ENCODE measurements at places on chromosomes 5 and 9.

DNA sequence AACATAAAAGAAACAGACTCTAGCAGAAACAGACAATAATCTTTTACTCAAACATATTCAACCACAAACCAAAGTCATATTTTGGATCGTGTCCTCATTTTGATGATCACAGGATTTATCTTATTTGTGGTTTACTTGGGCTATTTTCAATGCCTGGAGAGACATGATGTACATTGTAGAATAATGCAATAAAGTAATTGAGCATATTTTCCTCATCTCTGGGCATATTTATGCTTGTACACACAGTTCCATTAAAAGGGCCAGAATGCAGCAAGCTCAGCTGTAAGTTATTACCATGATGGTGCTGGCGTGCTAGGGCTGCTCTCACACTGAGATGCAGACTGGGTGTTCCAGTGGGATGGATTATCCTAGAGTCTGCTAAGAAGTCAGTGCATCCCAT is 456.7 kb downstream of the TLE4 start:
- DNase-seq, result no peak

DNA sequence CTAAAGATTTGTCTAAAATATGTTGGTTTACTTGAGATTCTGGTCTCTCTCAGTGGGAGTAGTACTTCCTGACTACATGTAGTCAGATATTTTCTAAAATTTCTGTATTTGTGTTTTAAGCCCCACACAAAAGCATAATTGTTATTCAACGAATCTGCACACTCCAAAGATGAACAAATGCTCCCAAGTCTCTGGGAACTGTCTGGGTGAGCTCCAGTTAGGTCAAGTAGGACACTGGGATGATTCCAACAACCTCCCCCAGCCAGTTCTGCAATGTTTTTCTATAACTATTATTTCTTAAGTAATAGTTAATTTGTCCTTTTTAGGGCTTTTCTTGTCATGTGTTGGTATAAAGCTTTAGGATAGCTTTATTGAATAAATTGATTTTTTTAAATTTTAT is 174.6 kb downstream of the FAM174A start:
- DNase-seq, result no peak

GRCh38 chr5:53940921-53941320 is 369.5 kb downstream of the ARL15 start:
- DNase-seq, result no peak

DNA sequence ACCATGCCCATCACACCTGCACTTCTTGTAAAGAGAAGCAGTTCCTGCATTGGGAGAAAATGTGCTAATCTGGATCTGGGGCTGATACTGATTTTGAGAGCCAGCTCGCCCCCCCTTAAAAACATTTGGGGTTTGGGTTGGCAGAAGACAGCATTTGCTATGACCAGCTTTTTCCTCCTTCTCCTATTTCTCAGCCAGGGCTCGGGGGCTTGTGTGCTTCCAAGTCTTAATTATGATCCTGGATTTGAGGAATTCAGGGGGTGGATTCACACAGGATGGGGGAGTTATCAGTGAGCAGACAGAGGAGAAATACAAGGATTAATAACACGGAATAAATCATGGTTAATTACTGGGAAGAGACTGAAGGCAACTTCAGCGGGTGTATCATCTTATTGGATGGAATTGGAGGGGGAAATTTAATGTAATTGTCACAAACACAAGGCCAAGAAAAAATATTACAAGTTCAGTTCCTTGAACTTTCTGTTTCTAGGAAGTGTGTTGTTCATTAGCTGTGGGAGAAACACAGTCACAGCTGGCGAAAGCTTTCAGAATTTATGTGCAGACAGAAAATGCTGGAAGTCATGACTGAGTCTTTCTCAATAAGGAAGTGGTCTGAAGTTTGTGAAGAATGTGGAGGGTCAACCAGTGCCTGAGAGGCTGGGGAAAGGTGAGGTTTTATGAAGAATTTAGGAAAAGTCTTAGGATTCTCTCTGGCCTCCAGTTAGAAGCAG is 15.3 kb downstream of the C9orf152 start:
- DNase-seq, result no peak

DNA sequence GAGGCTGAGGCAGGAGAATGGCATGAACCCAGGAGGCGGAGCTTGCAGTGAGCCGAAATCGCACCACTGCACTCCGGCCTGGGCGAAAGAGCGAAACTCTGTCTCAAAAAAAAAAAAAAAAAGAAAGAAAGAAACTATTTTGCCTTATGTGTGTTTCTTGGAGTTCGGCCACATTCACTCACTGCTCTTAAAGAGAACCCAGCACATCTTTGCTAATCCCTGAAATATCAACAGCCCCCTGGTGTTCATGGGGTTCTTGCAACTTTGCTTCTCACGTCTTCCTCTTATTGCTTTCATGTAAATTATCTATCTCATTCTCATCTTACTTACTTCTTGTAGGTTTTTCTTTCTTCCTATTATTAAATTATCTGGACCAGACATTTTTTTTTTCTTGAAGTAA is 126.3 kb upstream of the ASTN2 start:
- DNase-seq, result no peak

DNA sequence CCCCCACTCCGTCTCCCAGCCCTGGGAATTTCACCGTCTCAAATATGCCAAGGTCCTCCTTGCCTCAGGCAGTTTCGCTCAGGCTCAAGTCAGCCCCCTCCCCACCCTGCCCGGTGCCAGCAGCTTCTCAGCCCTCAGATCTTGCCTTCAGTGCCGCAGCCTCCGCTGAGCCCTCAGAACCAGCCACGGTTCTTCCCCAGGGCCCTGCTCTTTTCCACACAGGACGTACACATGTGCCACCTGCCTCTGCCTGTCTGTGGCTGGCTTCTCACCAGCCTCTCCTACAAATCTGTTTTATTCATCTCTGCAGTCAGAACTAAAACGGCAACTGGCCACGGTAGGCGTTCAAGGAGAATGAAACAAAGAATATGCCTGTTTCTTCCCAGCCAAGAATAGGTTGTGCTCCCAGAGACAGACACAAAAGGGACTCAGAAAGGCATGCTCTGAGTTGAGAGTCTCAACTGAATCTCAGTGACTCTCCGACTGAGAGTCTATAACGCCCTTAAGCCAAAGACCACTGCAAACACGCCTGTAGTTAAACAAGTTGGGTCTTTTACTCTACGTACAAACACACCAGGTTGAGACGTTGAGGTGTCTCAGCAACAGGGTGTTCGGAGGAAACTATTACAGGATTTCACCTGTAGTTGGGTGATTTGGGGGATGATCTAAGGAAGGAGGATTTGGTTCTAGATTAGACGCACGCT is 10.6 kb upstream of the GRIN1 start:
- no peak for DNase-seq

GRCh38 chr9:72872718-72873117 is 80.1 kb downstream of the ALDH1A1 start:
- DNase-seq, result no peak

GRCh38 chr5:110770286-110770685 is 31.5 kb downstream of the SLC25A46 start:
- no peak for DNase-seq

DNA sequence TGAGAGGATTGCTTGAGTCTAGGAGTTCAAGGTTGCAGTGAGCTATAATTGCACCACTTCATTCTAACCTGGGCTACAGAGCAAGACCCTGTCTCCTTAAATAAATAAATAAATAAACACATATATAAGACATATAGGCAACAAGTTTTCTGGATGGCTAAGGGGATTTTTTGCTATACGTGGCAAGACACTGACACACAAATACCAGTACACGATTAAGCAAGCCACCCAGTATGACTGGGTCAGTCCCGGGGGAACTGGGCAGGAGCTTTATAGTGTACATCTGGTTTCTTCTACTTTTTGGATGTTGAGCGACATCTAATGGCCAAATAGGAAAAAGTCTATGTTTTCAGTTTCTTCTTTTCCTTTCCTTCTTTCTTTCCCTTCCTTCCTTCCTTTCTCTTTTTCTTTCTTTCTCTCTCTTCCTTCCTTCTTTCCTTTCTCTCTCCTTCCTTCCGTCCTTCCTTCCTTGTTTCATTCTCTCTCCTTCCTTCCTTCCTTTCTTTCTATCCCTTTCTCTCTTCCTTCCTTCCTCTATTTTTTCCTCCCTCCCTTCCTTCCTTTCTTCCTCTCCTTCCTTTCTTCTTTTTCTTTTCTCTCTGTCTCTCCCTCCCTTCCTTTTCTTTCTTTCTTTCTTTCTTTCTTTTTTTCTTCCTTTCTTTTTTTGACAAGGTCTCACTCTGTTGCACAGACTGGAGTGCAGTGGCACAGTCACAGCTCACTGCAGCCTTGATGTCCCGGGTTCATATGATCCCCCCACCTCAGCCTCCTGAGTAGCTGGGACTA is 47.0 kb upstream of the PLIN2 start:
- peak; percentile 74 for DNase-seq

DNA sequence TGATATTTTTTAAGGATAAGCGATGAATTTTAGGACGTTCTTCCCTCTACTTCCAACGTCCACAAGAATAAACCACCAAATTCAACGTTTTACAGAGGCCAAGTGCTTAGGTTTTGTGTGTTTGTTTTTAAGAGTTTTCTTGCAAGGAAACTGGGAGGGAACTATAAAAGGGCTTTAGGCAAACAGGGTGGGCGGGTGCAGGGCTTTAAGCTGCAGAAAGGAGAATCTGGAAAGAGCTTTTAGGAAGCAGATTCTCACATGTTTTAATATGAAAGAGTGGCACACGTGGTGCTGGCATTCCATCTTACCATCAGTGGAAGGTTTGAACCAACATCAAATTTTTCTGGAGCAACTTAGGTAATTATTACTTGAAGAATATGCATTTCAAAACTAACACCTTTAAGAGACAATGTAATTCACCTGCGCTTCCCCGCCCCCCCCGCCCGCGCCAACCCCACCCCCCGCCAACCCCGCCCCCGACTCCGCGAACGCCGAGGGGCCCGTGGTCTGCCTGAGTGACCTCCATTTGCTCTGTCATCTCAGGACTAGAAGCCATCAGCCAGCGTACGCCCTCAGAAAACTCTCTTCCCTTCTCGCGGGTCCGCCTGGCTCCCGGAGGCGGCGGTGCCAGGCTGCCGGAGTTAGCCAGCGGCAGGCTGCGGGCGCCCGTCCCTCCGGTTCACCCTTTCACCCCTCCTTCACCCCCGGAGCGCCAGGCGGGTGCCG is 911 bp upstream of the PIK3R1 start:
- DNase-seq, result no peak

DNA sequence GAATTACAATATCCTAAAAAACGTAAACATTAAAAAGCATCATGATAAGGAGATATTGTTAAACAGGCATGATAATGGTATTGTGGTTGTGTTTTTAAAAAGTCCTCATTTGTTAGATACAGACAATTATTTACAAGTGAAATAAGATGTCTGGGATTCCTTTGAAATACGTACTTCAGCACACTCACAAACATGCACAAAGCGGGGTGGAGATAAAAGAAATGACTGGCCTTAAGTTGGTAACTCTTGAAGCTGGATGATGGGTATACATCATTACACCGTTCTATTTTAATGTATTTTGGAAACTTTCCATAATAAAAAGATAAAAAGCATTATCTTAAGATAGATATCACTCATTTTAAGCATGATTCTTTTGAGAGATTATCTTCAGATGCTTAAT is 1.0 kb downstream of the FAM200C start:
- no peak for DNase-seq

- DNase-seq, result no peak
Measured at GRCh38 chr5:946720-947625, 54.3 kb downstream of the TRIP13 start.

- no peak for DNase-seq
Measured at GRCh38 chr5:121737120-121737519, 114.6 kb upstream of the FTMT start.

- no peak for DNase-seq
Measured at GRCh38 chr5:41312066-41312465, 98.7 kb upstream of the C6 start.

DNA sequence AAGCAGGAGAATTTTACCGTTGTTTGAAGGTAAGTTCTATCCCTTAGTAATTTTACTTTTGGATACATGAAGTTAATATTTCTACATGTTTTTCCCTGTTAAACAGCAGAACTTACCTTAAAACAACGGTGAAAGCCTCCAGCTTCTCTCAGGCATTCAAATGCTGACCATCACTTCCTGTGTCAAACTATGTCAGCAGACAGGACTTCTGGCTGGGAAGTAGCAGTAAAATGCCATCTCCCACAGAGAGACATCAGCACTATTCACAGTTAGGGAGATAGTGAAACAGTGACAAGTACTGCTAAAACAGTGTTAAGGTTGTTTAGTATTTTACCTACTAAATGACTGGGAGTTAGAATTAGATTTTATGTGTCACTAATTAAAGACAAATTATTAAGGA is 34.2 kb upstream of the GOLGA1 start:
- DNase-seq, result no peak

- DNase-seq, result no peak
Measured at GRCh38 chr9:1916095-1916494, 99.1 kb upstream of the SMARCA2 start.

DNA sequence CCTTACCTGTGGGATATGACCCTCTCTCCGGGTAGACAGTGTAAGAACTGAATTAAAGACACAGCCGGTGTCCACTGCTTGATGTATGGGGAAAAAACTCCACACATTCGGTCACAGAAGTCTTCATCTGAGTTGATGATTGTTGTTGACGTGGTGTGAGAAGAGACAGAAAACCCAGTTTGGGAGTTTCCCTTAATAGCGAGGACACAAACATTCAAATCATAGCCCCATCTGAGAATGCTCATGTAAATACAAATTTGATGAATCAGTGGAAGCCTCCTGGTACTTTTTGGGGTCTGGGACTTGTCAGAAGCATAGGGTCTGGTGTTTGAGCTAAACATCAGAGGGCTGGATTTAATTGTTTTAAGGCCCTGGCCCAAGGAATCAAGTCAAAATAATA is 11.0 kb downstream of the HAVCR1 start:
- no peak for DNase-seq

- DNase-seq, result peak; percentile 55
Measured at GRCh38 chr9:133148199-133149129, 15.2 kb downstream of the GBGT1 start.

DNA sequence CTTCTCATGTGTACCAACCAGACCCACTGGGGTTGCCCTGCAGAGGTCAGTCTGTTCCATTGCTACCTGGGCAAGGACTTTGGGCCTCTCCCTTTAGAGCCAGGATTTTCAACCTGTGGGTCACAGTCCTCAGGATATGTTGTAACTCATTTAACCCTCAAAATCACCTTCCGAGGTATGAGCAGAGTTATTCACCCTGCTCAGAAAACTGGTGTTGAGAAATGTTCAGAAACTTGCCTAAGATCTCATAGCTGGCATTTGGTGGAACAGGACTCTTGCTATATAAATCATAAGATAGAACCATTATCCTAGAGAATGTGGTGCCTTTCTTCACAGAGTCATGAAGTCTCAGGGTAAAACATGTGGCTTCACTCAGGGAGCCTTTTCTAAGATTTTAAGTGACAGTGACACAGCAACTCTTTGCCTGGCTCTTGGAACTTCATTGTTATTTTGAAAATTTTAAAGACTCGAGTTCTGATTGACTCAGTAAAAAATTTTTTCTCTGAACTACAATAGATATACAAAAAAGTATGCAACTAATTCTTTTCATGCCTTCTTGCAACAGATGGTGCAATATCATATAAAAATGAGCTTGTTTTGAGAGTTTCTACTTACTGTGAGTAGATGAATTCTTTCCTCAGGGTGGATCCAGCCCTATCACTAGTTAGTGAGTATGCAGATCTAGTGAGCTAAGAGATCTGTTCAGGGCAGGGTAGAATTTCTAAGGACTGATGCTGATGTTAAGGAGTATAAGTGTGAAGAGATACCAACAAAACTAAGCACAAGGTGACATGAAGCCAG is 29.5 kb downstream of the CAST start:
- no peak for DNase-seq
